ENCODE measurements at places on chromosomes 7 and 10.
A peak's percentile ranks its signal among the peaks of the same experiment; 100 is the strongest.

- DNase-seq = peak; percentile 44
Measured at GRCh38 chr10:117167789-117168674, 29.3 kb upstream of the KCNK18 start.

DNA sequence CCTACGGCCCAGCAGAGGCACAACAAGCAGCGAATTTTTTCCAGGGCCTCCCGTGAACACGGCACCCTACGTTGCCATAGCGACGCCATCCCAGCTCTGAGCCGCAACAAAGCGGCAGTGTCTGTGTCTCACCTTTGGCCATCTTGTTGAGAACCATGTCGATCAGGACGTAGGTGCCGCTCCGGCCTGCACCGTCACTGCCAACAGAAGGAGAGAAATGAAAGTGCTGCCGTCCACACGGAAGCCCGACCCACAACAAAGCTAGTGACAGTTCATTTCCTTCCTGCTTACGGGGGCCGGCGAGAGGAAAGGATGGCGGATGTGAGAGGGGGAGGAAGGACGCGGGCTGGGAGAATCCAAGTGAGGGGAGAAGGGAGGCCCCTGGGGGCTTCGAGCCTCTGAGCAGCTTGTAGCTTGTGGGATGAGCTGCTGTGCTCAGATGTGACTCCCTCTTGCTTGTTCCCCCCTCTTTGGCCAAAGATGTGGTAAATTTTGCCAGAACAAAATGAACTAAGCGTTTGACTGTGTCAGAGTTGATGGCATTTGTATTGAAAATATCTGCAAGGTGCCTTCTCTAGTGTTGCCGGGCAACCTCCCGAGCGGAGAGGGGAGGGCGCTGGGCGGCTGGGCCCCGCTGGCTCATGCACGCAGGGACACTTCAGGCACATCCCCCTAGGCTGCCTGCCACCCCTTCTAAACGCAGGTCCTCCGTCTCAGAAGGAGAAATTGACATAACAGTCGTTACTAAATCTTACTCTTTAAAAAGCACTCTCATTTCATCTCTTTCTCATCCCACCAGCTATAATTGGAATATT lies 232.2 kb downstream of the DNAJB6 start:
- DNase-seq = peak; percentile 38

DNA sequence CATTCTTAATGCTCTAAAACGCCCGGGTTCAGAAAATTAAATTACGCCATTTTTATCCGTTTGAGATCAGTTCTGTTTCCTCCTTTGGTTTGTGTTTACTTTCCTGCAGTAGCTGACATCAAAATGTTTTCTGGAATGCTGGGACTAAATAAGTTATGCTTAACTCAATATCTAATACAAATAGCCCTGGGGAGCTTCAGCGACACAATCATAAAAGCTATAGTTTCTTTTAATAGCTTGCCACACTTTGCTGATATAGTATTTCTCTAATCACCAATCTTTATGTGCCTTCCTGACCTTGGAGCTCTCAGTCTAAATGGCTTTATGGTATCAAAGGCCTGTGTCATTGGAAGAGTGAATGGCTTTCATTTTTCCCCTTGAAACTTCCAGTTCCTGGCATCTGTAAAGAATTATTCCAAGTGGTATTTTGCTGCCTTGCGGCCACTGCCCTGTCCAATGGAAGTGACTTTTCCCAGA lies 202.7 kb downstream of the HDAC9 start:
- no peak for DNase-seq

DNA sequence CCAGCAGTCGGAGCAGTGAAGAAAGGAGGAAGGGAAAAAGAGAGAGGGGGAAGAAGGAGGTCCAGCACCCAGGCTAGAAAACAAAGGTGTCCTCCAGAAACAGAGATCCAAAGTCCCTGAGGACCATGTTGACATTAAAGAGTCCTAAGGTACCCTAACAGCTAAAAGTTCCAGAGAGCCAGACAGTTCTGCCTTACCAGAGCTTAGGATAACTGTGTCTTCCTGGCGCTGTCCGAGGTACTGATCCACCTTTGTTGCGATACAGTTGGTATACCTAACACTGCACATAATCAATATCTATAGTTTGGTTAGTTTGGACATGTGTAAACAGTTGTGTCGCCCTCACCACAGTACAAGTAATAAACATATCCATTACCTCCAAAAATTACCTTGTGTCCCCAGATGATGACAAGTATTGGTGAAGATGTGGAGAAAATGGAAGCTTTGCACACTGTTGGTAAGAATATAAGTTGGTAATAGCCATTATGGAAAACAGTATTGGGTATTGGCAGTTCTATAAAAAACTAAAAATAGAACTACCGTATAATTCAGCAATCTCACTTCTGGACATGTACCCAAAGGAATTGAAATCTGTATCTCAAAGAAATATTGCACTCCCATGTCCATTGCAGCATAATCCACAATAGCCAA lies 59.8 kb downstream of the GRID1 start:
- DNase-seq = no peak

DNA sequence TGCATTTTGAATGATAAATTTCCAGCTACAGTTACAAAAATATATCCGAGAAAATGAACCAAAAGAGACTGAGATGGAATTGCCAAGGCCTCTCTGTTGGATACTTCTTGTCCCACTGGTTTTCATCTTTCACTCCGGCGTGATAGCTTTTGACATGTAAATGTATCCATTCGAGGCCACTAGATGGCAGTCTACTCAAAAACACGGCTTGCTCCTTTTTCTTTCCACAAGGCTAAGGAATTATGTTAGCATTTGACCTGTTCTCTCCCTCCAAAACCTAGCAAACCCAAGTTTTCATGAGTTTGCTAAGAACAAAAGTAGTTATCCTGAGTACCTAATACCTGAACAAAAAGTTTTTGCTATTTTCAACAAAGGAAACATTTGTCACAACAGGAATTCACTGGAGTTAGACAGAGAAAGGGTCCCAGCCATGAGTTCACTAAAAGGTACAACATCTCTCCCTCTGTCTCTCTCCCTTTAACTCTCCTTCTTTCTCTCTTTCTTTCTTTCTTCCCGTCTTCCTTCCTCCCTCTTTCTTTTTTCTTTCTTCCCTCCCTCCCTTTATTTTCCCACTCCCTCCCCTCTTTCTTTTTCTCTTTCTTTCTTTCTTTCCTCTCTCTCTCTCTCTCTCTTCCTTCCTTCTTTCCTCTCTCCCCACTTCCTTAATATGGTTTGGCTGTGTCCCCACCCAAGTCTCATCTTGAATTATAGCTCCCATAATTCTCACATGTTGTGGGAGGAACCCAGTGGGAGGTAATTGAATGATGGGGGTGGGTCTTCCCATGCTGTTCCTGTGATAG lies 207.9 kb upstream of the MYO3A start:
- DNase-seq = no peak

- DNase-seq = peak; percentile 31
Measured at GRCh38 chr10:132185601-132186487, 904 bp upstream of the DPYSL4 start.

- DNase-seq = no peak
Measured at GRCh38 chr10:18527687-18528086, 123.7 kb downstream of the NSUN6 start.

GRCh38 chr7:2309889-2310331 lies 4.3 kb downstream of the SNX8 start:
- no peak for DNase-seq

DNA sequence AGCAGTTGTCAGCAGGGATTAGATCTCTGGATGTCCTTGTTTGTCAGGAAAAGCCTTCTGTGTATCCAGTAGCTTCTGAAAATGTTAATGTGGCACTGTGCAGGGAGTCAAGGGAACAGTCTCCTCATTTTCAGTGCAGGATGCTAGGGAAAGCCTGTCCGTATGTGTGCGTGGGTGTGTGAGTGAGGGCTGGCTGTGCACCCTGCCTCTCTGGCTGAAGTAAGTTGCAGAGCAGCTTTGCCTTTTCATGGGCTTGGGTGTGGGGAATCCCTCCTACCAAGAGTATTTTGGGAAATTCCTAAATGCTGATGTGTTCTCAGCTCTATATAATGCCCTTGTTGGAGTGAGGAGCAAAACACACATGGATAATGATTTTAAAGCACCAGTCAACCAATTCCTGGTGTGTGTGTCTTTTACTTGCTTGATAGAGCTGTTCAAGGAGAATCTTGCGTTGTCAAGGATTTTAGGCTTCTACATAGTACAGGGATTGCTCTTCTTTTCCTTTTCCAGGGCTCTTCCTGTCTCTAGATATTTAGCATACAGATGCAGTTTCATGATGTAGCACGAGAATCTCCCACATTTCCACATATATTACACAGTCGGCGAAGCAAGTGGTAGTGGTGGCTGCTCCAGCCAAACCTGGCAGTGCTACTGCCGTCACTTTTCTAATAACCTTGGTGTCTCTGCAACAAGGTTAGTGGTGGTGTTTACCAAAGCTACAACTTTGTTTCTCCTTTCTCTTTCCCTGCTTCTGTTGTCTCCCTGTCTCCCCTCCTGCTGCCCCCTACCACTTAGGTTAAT lies 92.8 kb downstream of the MCU start:
- DNase-seq = no peak

DNA sequence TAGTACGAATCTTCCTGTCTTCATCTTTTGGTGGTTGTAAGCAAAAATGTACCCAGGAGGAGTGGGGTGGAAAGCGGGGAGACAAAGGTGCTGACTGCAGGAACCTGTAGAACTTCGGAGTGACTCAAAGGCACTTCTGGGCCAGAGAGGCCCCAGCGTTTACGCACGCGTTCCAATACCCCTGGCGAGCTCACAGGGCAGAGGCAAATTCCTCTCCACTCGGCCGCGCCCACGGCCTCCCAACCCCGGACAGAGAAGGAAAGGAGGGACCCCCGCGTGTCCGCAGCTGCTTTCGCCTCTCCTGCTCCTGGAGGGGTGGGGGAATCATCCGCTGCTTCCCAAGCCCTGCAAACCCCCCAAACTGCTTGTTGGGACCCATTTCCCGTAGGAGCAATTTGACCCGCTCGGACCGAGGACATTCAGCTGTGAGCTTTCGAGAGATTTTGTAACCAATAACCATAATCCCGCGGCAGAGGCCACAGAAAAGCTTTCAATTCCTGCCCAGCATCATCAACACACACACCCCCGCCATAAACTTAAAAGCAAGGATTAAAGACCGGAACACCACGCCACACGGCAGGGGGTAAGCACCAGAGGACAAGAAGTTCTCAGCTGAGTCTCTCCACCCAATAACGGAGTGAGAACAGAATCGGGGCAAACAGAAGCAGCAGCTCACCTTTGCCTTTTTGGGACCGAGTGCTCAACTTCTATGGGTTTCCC lies 2.3 kb downstream of the IGF2BP3 start:
- no peak for DNase-seq

DNA sequence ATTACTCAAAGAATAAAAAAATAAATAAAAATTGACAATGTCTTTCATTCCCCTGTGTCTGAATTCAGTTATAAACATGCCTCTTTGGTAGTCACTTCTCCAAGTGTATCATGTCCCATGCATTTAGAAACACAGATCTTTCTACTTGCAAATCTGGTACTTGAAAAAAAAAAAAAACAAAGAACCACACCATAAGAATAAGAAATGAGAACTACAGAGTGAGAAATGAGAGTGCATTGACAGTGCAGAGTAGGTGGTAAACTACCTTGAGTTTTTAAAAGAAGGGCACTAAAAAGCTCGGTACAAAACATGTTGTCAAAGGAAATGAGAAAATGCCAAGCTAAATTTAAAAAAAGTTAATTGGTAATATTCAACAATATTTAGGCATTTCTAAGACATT lies 123.0 kb downstream of the GPR85 start:
- DNase-seq = no peak

DNA sequence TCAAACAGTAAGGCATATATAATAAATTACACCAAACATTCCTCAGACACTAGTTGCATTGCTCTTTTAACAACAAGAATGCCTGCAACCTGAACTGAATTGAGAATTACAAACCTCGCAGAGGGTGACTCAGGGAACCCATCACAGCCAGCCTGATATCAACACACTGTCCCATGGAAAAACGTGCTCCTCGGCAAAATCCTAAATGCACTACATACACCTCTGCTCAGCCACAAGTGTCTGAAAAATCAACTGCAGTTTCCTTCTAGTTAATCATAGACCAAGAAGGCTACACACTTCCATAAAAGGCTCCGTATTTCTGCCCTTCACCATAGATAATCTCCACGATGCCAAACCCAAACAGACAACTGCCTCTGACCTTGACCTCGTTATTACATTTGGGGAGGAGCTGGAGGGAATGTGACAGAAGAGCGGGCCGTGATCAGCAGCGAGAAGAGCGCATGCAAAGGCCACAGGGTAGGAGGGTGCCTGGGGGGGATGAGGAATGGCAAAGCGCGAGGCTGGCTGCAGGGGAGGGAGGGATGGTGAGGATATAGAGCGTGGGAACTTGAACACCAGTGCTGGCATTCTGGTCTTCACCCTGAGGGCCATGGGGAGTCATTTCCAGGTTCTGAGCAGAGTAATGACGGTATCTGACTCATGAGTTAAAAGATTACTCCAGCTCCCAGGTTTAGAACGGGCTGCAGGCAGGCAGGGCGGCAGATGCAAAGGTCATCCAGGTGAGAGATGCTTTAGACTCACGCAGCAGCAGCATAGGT lies 201.9 kb upstream of the FRMD4A start:
- no peak for DNase-seq

DNA sequence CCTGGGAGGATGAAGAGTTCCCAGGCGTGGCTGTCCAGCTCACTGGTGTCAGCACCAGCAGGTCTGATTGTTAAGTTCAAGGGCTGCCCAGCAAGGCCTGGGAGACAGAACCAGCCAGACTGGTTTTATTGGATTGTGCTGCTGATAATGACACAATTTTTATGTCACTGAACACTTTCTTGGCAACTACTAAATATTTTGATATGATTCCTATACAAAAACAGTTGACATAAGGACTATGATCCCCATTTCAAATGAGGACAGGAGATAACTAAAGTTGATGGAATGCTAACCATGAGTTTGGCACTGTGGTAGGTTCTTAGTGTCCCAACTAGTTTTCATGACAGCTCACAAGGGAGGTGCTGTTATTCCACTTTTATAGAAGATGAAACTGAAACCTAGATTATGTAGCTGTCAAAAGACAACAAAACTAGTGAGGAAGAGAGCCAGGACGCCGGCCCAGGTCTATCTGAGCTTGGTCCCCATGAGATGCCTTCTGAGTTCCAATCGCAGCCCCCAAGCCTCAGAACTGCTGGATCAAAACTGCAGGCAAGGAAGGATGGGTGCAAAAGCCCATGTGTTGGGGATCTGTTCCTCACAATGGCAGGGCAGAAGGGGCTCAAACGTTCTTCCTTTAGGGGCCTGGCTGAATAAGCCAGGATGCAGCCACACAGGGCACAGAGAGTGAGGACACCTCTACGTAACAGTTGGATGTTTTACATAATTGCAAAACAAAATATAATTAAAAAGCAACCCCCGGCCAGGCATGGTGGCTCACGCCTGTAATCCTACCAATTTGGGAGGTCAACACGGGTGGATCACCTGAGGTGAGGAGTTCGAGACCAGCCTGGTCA lies 52.8 kb downstream of the COBL start:
- DNase-seq = no peak
